ENCODE measurements at places on chromosomes 12 and 14. TPM values are rescaled to one million over a fixed set of nuclear protein-coding genes. Genes with fewer than 3 reads are reported as not detected.
A peak's percentile ranks its signal among the peaks of the same experiment; 100 is the strongest.

Gene KLRK1
- total RNA-seq = 0.82 TPM

Gene SDSL
- 0.82 TPM for total RNA-seq

Gene C14orf180
- total RNA-seq = not detected

Gene AHNAK2
- total RNA-seq = 20.0 TPM

Gene SLC2A14
- total RNA-seq = under 0.01 TPM

Gene TCL1B
- not detected for total RNA-seq

Gene ACRBP
- 0.41 TPM for total RNA-seq

Gene SSPN
- total RNA-seq = 4.1 TPM

Gene OAS1
- 1.2 TPM for total RNA-seq

Gene IFT43
- 31.8 TPM for total RNA-seq

Gene ARMH4
- 54.2 TPM for total RNA-seq

Gene PRH2
- total RNA-seq = not detected

Gene OTOGL
- 0.41 TPM for total RNA-seq

Gene GUCY2C
- under 0.01 TPM for total RNA-seq

Gene GPR162
- total RNA-seq = 81.1 TPM

GRCh38 chr14:21103411-21103709 is 2.5 kb downstream of the TMEM253 start:
- DNase-seq = no peak

DNA sequence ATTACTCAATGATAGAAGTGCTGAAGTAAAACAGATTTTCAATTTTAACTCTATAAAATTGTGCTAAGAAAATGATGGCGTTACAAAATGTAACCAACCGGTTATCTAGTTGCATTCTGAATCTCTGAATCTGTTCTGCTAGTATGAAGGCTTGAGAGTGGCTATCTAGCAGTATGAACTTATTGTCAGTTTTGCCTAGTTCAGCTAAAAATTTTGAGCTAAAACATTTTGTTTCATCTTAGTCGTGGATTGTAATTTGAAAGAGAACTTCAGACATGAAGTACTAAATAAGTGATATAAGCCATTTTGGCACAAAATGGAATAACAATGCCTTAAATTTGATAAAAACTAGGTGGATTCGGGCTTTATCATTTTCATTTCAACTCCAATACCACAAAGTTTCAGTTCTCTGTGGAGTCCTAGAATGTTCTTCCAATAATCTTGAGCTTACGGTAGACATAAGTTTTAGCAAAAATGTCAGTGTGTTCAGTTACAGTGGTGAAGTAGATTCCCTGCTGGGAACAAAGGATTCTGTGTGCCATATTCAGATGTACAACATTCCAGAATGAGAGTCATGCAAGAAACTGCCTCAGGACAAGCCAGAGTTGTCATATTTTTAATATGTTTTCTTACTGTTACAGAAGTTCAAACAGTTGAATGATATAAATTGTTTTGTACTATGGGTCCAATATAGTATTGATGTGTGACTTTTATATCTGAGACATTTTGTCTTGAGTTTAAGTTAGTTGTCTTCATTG is 28.1 kb downstream of the ATP6V1D start:
- DNase-seq = no peak

- no peak for DNase-seq
Observed at GRCh38 chr12:22121224-22121623, 75.2 kb downstream of the CMAS start.

DNA sequence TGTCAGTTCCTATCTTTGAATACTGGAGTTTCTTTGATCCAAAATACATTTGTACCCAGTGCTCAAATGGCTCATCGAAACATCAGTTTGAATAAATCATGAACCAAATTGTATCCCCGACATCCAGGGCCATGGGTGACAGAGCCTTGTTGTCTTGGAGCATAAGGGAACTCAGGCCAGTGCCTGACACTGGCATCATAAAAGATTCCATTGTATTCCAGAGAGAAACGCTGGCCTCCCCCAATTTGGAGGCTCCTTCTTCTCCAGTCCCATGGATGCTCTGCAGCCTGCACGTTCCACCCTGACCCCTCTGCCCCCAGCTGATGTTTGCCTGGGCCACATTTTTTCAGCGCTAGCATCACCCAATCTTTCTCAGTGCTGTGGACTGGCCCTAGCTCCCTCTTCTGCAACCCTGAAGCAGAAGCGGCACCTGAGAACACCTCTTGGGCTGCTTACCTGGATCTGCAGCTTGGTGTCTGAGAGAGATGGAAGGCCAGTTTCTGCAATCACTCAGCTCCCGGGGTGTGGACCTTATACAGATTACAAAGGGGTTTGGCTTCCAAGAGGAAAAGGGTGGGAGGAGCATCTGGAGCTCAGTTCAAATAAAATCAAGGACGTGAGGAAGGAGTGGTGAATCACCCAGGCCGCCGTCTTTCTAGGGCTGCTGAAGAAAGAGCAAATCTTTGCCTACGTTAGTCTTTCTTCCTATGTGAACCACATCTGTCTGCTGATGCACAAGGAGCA is at the start of gene RNASE1:
Gene RNASE1, minus strand, starts transcription at position 504 of the 744 bp plus-strand sequence. CDS start 776 bp downstream, outside the sequence.
- DNase-seq = no peak

- no peak for DNase-seq
Observed at GRCh38 chr14:73751157-73751691, 37.0 kb upstream of the PNMA1 start.

- no peak for DNase-seq
Observed at GRCh38 chr12:100158535-100158934, 15.9 kb upstream of the BLTP3B start.

- DNase-seq = no peak
Observed at GRCh38 chr12:52395761-52396434, 10.2 kb downstream of the KRT82 start.

- DNase-seq = peak; percentile 91
Observed at GRCh38 chr14:102776761-102777710, at the start of gene TRAF3. TRAF3 (plus strand) TSS chr14:102777449; CDS start chr14:102870202, 92,753 bp downstream.

DNA sequence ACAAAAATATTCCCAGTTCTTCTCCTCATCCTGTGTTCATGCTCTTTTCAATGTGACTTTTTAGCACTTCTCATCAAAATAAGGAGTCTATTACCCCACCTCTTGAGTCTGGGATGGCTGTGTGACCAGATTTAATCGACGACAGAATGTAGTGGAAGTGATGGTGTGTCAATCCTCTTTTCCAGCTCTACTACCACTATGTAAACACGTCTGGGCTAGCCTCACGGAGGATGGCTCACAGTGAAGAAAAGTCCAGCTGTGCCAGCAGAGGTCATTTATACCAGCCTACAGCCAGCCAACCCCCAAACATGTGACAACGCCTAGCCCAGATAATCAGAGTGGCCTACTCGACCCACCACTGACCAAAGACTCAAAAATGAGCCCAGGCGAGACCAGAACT is 37.3 kb upstream of the FGF6 start:
- DNase-seq = no peak

GRCh38 chr14:50340963-50341362 is 28.8 kb downstream of the DMAC2L start:
- DNase-seq = no peak

DNA sequence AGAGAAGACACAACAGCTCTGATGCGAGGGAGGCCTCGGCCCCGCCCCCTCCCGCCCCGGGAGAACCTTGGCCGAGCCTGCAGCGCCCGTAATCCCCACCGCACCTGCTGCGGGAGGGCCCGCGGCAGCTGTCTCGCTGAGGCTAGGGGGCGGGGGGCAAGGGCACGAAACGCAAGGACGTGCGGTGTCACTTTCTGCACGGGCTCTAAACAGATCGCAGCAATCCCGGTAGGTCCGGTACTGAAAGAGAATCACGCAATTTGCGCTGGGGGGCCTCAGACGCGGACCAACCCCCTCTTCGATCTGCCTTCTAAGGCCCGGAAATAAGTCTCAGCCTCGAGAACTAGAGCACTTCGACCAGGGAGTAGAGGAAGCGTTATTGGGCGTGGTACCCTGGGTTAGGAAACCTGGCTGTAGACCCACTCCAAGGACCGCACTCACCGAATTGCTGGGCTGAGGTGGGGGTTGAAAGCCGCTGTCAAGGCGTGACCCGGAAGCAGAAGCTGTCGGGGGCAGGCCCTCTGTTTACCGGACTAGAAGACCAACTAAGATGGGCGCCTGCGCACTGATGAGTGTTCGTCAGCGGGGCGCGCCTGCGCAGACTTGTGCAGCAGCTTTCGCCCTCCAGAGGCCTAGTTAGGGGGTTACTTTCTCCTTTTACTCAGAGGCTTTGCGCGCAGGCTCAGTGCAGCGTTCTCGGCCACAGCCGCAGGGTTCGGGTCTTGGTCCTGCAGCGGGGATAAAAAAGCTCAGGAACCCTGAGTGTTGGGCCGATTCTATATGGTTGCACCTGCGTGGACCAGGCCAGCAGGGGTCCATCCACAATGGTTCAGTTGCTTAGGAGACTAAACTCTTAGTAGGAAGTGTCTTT is at the start of gene ASB8:
Gene ASB8, minus strand, starts transcription at position 498 of the 871 bp plus-strand sequence. CDS start 4,019 bp downstream, outside the sequence.
- peak; percentile 85 for DNase-seq

DNA sequence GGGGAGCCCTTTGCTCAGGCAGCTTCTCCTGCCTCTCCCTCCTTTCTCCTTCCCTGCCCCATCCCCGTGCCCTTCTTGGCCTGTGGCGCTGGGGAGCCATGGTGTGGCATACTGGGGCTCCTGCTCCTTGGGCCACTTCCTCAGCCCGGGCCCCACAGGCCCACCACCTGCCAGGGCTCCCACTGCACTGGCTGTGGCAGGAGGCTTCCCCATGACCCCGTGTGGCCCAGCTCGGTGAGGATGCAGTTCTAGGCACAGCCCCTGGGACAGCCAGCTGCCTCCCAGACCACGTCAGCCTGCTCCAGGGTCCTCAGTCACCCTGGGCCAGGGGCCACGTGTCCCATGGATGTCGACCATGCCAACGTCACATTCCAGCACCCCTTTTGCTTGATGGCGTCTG is 13.0 kb upstream of the AMN start:
- DNase-seq = no peak

GRCh38 chr14:35412272-35413056 is 7.9 kb upstream of the NFKBIA start:
- DNase-seq = no peak

DNA sequence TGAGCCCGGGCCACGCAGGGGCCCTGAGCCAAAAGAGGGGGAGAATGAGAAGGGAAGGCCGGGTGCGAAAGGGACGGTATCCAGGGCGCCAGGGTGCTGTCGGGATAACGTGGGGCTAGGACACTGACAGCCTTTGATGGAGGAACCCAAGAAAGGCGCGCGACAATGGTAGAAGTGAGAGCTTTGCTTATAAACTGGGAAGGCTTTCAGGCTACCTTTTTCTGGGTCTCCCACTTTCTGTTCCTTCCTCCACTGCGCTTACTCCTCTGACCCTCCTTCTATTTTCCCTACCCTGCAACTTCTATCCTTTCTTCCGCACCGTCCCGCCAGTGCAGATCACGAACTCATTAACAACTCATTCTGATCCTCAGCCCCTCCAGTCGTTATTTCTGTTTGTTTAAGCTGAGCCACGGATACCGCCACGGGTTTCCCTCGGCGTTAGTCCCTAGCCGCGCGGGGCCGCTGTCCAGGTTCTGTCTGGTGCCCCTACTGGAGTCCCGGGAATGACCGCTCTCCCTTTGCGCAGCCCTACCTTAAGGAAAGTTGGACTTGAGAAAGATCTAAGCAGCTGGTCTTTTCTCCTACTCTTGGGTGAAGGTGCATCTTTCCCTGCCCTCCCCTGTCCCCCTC is 3.0 kb downstream of the SSTR1 start:
- peak; percentile 20 for DNase-seq

DNA sequence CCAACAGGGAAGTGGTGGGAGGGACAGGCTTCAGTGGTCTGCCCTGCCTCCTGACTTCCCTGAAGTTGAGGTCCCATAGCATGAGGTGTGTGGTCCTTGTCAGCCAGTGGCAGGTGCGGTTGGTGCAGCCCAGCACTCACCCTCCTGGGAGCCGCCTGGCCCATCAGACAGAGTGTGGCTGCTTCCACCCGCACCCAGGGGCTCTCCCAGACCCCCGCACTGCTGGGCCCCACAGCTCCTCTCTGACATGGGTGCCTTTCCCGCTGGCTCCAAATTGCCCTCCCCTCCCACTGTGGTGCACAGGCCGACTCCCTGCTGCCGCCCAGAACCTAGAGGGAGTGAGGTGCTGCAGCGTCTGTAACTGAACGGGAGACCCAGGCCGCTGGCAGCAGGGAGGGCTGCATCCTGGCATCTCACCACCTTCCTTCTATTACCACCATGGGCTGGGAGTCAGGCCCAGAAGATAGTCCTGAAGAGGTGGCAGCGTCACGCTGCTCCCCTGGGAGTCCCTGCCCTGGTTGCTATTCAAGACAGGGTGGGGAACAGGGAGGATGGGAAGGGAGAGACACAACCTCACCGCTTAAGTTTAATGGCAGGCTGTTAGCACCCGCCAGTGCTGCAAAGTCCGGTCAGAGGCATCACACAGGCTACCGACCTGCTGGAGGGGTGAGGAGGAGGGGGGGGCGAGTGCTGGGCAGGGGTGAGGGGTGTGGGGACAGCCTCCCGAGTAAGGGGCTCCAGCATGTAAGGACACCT is 180.6 kb upstream of the PRMT8 start:
- no peak for DNase-seq

DNA sequence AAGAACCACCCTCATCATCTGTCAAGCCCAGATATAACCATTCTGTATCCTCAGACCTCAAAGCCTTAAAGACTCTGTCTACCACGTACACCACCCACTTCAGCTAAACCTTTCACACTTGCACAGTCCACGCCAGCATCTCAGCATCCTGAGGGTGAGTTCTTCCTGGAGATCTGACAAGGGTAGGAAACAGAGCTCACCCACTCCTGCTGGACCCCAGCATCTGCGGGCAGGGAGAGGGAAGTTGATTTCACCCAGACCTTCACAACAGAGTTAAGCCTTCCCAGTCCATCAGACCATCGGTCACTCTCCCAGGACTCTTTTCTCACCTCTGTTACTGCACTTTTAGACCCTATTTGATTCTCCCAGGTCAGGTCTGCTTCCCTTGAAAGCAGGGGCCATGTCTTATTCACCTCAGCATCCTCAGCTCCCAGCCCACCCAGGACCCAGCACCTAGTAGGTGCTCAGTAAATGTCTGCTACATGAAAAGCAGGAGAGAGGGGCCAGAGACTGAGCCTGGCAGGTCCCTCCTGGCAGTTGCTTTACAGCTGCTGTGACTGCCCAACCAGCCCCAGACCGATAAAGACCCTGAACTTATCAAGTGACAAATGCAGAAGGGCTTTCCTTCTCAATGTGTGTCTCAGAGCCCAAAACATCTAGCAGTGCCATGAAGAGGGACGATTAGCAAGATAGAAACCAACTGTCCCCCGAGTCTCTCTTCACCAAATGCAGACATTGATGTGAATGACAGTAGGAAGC is 34.1 kb downstream of the ANO2 start:
- no peak for DNase-seq

GRCh38 chr14:68979021-68979721 is at the start of gene ACTN1:
ACTN1 (minus strand) TSS chr14:68979302; CDS start chr14:68979056, 246 bp downstream.
- peak; percentile 92 for DNase-seq

DNA sequence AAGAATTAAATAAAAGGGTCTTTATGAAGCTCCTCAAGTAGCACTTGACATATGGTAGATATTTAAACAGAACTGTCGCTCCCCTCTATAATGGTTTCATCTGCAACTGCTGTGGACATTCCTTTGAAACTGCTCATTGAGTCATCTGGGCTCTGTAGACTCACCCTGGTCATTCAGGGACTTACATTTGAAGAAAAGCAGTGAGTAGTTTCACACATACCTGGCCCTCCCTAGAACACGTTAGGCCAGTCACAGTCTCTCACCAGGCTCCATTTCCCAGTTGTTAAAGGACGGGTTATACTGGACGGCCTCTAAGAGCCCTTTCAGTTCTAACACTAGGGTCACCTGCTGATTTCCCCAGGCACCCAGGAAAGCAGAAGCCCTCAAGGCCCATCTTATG is 217.0 kb downstream of the BCL11B start:
- DNase-seq = no peak

- DNase-seq = no peak
Observed at GRCh38 chr14:23353433-23353780, 720 bp upstream of the SLC22A17 start.

GRCh38 chr12:105740970-105741725 is 397.6 kb downstream of the NUAK1 start:
- DNase-seq = peak; percentile 24

GRCh38 chr12:113537751-113538087 is 66.0 kb upstream of the LHX5 start:
- no peak for DNase-seq

Data from frontal cortex (tissue), 4 donors.